HT-29 (cell line): ENCODE measurements at places on chromosomes 11 and 22.

DNA sequence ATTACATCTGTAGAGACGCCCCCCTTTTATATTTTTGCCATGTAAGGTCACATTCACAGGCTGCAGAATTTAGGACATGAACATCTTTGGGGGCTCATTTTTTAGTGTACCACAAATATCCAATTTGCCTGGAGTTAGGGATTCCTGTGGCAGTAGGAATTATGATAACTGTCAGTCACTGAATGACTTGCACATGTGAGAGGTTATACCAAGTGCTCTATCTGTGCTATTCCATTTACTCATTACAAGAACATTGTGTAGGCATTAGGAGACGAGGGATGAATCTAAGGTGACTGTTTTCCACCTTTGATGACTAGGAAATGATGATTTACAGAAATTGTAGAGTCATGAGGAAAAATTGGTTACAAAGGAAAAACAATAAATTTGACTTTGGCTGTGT, 79.3 kb downstream of the LIF start:
- DNase-seq = no peak

DNA sequence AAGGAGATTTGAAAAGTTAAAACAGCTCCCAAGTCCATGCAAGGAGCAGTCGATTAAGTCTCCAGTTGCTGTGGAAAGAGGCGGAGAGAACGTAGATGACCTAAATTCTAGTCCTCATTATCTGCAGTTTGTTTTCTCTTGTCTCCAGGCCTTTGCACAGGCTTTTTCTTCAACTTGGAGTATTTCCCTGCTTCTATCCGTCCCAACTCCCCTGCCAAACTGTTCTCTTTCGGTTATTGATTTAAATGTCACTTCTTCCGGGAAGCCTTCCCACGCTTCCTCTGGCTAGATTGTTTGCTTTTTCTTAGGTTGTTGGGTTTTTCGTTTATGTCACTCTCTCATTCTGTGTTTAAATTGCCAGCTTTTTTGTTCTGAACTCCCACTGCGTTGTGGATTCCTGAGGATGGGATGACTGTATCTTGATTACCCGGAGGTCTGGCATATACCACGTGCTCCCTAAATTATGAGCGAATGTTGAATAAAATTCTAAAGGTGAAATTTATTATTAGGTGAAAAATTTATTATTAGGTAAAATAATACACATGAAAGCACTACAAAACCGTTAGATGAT, 463 bp downstream of the TMEM126B start:
- no peak for DNase-seq

DNA sequence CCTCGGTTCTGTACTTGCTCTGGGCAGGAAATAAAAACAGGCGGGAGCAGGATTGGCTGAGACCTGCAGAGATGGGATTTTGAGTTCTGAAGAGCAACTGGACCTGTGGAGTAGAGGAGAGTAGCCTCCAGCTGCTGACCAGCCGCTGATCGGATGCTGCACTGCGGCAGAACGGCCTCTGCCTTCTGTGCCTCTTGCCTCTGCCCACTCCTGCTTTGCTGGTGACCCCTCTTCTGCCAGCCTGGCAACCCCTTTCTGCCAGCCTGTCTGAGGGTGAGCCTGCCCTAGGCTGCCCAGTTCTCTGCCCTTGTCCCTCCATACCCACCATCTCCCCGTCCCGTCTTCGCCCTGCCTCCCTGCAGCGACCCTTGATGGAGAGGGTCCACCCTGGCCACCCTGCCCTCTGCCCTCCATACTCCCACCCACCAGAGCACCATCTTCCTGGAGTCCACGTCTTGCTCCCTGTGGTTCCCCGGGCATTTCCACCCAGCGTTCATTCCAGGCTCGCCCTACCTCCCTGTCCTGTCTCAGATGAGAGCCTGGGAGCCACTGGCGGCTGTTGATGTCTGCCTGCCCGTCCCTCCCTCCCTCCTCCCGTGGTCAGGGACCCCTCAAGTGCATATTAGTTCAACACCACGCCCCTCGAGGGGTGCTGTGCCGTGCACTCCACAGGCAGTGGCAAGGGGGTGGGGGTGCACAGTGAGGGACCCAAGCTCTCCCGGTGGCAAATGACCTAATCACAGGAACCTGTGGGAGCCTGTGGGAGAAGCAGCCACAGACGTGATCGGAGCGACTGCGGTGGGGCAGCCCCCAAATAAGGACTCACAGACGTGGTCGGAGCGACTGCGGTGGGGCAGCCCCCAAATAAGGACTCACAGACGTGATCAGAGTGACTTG, 863.3 kb downstream of the TBC1D22A start:
- DNase-seq = no peak

- peak; percentile 77 for DNase-seq
Measured at GRCh38 chr11:123103326-123103980, 41.5 kb upstream of the HSPA8 start.

GRCh38 chr22:38177044-38177443, 4.6 kb downstream of the PLA2G6 start:
- DNase-seq = no peak

DNA sequence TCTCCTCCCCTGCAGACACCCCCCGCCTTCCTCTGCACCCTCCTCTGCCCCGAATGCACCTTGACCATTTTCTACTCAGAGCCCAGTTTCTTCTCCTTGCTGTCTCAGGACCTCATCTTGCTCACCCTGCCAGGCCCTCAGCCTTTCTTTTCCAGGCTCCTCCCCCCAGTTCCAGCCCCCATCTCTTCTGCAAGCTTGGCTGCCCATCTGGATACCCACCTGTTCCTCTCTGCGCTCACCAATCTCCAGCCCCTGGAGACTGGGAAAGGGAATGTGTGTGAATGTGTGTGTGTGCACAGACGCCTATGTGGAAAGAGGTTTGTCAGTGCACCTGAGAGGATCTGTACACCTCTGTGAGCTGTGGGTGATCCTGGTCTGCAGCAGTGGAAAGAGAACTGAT, 36.4 kb downstream of the SLC22A12 start:
- no peak for DNase-seq

- DNase-seq = peak; percentile 57
Measured at GRCh38 chr11:129538323-129538722, 162.7 kb downstream of the BARX2 start.

DNA sequence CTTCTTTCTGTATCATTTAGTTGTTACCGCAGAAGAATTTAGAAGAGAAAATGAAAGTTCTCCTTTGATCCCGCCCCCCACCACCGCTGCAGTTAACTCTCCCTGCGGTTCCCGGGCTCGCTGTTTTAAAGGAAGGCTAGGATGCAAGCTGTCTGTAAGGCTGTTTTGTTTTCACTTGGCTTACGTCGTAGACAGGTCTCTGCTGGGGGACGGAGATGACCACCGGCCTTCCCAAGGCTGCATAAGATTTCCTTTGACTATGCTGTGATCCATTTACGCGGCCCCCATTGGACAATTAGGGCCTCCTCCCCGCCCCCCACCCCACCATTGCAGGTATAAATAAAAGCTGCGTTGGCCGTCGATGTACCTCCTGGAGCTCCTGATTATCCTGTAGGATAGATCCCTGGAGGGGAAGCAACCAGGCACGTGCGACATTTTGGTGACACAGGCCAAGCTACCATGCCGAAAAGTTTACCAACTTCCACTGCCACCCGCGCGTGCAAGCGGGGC, 1.4 kb upstream of the CPT1A start:
- DNase-seq = no peak

DNA sequence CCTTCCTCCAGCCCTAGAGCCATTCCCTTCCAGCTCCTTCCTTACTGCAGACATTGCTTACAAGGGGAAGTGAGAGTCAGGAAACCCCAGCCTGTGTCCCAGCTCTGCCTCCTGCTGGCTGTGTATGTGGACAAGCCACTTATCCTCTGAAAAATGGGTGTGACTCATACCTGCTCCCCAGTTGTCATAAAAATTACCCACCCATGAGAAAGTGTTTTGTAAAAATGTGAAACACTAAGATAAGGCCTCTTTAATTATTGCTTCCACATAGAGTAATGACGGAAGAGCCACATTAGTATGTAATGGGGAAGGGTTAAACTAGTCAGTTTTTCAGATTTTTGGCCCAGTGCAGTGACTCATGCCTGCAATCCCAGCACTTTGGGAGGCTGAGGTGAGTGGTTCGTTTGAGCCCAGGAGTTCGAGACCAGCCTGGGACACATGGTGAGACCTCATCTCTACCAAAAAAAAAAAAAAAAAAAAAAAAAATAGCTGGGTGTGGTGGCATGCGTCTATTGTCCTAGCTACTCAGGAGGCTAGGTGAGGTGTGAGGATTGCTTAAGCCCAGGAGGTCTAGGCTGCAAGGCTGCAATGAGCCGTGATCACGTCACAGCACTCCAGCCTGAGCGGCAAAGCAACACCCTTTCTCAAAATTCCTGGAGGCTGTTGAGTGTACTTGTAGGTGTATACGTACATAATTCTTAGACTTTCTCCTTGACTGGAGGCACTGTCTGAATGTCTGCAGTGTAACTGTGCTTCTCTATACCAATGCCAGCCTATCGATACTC, 84.9 kb downstream of the CTTN start:
- DNase-seq = peak; percentile 94

GRCh38 chr11:106601684-106602297, 416.5 kb downstream of the GUCY1A2 start:
- no peak for DNase-seq

DNA sequence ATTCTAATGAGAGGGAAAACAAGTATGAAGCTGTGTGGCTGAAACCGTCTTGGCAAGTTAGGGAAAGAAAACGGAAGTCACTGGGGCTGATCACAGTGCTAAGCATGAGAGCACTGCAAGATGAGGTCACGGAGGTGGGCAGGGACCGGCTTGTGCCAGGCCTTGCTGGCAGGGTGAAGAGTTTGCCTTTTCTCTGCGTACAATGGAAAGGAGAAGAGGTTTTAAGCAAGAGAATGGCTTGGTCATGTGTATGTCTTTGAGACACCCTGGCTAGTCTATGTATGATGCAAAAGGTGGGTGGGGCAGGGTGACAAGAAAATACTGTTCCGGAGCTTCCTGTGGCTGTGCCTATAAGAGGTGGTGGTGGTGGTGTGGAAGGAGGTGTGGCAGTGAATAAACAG, 567.9 kb downstream of the NTM start:
- no peak for DNase-seq

DNA sequence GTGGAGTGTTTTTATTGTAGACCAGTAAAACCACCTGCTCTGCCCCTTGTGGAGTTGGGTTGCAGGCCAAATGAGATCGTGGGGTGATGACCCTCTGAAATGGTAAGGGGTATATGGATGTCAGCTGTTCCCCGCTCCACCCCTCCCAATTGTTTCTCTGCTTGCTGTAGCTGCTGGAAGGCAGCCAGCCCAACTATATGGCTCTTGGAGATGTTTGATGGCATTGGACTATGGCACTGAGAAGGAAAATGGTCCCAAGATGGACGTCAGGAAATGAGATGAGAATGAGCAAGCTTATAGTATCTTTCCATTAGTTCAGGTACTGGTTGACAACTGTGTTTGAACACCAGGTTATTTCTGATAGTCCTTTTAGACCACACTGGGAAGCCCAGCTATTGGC, 94.8 kb upstream of the SORL1-AS1 start:
- no peak for DNase-seq

GRCh38 chr11:120662071-120662676, 150.6 kb downstream of the GRIK4 start:
- DNase-seq = no peak

GRCh38 chr22:35740616-35741015, 22.9 kb downstream of the APOL5 start:
- no peak for DNase-seq

DNA sequence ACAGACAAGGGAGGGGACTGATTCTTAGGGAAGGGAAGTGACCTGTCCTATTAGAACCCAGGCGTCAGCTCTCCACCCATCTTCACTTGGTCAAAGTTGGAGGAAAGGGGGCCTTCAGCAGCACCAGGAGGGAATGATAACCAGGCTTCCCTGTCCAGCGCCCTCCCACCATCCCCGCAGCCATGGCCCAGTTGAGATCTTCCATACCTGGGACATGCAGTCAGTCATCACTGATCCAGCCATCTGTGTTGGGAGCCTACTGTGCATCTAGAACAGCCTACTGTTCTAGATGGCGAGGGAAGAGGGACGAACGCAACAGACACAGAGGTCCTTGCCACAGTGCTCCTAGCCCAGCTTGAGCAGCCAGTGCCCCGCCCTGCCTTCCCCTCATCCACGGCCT, 40.6 kb downstream of the PDGFB start:
- no peak for DNase-seq

- DNase-seq = no peak
Measured at GRCh38 chr11:125320347-125321076, 156.0 kb downstream of the PKNOX2 start.

DNA sequence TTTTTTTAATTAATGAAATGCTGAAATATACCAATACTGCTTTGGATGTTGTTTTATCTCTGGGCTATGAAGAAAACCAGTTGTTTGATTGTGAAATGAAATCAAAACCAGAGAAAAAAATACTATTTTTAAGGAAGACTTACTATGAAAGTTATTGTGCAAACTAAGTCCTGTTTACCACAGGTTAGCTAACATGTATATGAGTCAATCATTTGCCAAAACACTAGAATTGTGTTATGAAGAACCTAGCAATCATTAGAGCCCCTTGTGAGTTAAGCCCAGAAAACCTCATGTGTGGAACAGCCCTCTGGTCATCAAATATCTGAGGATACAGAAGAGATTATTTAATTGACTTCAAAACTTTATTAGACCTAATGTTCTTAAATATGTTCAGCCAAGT, 83.7 kb downstream of the FAT3 start:
- DNase-seq = no peak

DNA sequence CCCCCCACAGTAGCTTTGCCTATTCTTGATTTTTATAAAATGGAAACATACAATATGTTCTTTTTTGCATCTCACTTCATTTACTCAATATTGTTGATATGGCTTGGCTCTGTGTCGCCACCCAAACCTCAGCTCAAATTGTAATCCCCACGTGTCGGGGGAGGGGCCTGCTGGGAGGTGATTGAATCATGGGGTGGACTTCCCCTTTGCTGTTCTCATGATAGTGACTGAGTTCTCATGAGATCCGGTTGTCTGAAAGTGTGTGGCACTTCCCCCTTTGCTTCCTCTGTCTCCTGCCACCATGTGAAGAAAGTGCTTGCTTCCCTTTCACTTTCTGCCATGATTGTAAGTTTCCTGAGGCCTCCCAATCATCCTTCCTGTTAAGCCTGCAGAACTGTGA, 431.3 kb downstream of the MN1 start:
- no peak for DNase-seq

DNA sequence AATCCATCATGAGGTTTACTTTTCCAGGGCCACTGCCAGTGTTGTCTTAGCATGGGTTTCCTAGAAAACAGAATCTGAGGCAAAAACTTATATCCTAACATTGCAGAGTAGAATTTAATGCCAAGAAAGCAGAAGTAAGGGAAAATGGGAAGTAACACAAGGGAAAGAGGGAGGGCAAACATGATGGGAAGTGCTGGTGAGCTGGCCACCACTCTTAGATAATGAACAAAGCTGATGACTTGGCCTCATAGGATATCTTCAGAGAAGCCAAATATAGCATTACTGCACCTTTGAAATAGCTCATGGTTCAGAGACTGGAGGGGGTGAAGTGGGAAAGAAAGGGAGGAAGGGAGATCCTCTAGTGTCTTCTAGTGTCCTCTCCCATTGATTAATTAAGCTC, 24.8 kb upstream of the CALCB start:
- no peak for DNase-seq
